ENCODE measurements at places on chromosomes 16 and 17.
A peak's percentile ranks its signal among the peaks of the same experiment; 100 is the strongest.

DNA sequence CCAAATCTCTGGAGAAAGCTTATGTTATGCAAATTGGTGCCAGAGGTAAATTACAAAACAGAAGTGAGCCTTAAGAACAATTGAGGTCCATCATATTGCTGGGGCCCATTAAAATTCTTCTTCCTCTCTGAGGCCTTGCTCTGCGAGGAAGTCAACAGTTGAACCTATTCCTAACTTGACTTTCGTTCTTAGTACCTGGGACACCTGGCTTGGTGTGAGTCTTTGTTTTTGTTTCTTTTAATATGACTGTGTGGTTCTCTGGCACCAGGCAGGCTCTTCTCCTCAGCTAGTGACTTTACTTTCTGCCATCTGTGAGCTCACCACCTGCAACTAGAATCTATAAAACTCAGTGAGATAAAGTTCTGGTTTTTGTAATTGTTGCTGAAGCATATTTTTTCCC, 120.4 kb downstream of the CBLN1 start:
- DNase-seq = no peak

- no peak for DNase-seq
These were observed 13.3 kb upstream of the CCDC144A start for GRCh38 chr17:16676676-16677268.

DNA sequence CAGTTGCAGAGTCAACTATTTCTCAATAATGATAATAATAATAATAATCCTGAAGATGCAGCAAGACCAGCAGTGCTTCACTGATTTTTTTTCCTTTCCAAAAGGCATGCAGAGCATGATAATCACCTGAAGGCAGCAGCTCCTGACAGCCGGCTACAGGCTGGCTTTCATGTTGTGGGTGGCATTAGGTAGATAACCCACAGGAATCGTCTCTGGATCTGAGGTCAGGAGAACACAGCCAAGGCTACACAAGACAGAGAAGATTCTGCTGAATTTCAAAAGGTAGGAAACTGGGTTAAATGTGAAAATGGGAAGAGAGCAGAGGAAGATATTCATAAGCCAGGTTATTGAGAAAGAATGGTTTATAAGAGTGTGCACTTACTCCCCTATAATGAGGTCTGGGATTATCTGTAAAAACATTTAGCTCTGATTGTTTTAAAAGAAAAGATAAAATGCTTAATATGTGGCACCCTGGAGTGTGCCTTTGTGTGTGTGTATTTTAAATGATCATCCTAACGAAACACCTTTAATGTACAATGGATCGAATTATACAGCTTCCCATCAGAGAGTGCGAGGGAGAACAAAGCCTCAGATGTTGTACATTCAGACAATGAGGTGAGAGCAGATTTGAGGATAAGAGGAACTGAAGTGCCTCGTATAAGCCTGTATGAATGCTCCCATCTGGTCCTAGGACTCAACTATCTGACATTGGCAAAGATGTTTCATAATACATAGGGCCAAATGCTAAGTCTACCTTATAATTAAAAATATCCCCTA, 273.1 kb downstream of the PHKB start:
- DNase-seq = no peak

DNA sequence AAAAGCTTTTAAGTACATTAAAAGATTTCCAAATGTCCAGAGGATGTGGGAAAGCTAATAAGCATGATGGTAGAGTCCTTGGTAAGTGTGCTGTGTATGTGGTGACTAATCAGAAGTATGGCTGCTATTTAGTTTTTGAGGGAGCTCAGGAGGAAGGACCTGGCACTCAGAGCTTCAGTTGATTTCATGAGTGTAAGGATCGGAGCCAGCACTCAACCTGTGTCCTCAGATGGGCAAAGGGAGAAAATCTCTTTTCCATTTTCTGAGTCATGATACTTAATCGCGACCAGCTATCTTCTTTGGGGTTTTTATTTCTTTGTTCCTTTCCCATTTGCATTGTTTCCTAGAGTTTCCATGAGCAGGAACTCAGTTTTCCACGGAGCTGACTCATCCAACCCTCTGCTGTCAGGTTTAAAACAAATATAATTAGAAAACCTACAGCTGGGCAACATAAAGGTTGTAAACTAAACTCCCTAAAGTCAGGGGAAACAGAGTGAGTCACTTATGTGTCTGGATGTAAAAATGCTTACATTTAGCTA, 125.4 kb downstream of the MAP2K6 start:
- DNase-seq = no peak

DNA sequence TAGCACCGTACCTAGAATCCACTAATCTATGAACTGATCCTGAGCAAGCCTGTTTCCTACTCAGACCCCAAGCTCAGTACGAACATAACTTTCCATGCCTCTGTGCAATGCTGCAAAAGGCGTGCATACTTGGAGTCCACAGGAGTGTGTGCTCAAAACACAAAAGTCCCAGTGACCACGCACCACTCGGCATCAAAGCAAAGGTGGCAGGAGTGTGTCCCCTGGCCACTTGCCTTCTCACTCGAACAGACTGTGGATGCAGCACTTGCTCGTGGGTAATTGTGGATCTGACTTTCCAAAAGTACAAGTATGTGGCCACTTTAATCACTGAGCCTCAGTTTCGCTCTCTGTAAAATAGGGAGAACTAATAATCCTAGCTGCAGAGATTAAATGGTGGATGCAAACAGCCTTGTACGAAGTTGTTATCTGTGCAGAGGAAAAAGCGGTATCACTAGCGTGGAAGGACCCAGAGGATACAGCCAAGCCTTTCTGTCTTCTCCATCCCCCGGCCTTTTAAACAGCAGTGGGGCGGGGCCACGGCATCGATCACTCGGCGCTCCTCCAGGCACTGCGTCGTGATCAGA, 311 bp upstream of the KDM8 start:
- peak; percentile 80 for DNase-seq

DNA sequence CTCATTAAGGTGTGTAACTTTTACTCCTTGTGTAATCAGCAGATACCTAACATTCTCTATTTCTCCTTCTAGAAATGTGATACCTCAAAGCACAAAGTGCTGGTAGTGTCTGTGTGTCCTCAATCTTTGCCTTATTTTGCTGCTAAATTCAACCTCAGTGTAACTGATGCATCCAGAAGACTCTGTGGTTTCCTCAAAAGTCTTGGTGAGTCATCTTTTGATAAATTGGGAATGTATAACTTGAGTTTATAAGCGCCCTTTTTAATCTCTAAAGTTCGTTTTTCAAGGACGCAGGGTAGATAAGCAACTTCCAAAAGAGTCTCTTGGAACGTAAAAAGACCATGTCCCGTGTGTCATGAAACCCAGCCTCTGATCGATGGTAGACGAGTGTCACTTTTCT, 10.2 kb downstream of the NARF start:
- no peak for DNase-seq

DNA sequence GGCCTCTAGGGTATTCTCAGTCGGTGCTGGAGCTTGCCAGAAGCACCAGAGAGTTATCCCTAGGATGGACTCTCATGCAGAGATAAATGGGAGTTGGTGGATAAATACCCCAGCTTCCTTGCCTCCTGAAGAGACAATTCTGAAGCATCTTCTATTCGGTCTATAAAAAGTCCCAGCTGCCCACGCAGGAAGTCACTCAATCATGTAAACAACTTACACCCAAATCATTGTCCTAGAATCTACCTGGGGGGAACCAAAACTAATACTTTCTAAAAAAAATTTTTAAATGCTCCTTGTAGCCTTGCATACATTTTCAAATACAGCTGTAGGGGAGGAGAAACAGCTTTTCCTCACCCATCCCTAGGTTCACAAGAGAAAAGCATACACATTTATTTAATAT, 66.6 kb upstream of the ELAC2 start:
- no peak for DNase-seq

GRCh38 chr16:80739523-80739922, 64.9 kb downstream of the CDYL2 start:
- DNase-seq = no peak

GRCh38 chr16:4365014-4365406, 6.6 kb upstream of the VASN start:
- DNase-seq = no peak

Measured in HEK293T (cell line).